ENCODE measurements at places on chromosomes 3 and 15.

- DNase-seq: no peak
Measured at GRCh38 chr15:95327183-95327525, 1003.3 kb upstream of the NR2F2 start.

GRCh38 chr15:23566651-23567050, 1.2 kb downstream of the MKRN3 start:
- DNase-seq: no peak

DNA sequence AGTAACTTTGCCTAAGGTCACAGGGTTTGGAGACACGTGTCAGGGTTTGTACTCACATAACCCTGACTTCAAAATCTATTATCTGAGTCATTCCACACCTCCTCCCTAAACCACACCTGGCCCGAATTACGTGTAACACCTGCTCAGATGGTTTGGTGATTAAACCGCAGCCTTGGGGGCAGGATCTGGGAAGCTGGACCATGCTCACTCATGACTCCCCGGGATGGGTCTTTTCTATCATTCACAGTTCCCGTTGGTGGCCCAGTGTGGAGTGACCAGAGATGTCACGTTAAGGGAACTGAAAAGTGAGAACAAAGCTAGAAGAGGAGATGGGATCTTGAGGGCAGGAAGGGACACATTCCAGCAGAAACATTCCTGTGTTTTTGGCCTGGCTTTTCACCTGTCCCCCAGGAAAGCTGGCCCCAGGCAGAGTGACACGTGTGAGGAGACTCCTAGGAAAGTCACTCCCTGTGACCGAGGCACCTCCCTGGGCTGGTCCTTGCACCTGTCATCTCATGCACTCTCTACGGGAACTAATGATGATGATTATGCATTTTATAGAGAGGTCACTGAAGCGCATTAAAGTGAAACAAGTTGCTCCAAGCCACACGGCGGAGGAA, 75.4 kb upstream of the POMGNT2 start:
- peak; percentile 5 for DNase-seq

- no peak for DNase-seq
Measured at GRCh38 chr3:103082501-103082900, 647.7 kb downstream of the ZPLD1 start.

GRCh38 chr15:41556677-41557076, 2.3 kb upstream of the TYRO3 start:
- no peak for DNase-seq

- DNase-seq: no peak
Measured at GRCh38 chr15:47971637-47972036, 149.2 kb upstream of the SLC24A5 start.

DNA sequence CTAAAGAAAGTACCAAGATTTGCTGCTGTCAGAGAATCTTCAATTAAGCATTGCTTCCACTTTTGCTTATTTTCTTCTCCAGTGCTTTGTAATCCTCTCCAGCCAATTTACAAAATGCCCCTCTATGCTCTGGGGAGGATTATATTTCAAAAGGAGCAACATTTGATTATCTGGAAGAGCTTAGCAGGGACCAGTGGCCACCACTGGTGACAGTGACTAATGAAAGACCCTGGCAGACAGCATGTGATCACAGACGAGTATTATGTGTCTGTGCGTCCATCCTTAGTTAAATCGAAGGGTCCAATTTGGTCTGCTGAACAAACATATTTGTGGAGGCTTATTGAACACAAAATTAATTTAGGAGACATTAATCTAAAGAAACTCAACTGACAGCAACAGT, 152.6 kb downstream of the ZNF621 start:
- peak; percentile 22 for DNase-seq

GRCh38 chr15:41870689-41871081, 23.2 kb downstream of the SPTBN5 start:
- no peak for DNase-seq

- DNase-seq: no peak
Measured at GRCh38 chr3:156371701-156372100, 183.2 kb downstream of the SSR3 start.
